ENCODE measurements at places on chromosomes 6 and 20.

DNA sequence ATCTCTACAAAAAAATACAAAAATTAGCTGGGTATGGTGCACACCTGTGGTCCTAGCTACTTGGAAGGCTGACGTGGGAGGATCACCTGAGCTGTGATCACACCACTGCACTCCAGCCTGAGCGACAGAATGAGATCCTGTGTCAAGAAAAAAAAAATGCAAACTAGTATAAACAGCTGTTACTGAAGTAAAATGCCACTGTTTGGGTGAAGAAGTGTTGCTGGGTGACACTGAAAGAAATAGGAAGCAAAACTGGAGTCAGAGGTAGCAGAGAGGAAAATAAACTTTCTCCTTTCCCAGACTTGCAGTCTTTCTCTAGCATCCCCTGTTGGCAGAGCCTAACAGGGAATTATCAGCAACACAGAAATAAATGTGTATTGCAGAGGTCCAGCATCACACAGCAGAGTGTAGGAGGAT is 241.2 kb upstream of the PREP start:
- DNase-seq: no peak

DNA sequence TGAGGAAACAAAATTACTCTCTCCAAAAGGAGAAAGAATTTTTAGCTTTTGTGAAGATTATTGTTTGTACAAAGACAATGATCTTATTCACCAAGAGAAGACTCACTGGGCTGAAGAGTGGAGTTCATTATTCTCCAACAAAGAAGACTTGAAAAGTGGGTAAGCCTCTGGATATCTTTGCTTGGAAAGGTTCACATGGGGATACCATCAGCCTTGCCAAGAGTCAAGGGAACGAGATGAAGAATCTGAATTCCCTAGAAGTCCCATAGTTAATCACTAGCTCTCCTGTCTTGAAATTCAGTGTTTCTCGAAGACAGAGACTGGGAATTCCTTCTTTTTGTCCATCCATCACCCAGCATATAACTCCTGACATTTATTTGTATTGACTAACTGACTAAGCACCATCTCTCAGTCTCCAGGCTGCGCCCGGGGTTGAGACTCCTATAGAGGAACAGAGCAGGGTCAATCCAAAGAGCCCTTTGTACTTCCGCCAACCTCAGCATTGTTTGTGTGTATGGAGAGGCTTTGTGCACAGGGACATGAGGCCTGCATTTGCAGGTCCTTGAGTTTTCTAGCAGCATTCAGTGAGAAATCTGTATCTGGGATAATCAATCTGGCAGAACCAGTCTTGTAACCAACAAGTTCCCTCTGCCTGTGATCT is 461.9 kb downstream of the KIF16B start:
- DNase-seq: no peak

GRCh38 chr6:116286773-116287358 is 7.1 kb upstream of the TSPYL1 start:
- no peak for DNase-seq

DNA sequence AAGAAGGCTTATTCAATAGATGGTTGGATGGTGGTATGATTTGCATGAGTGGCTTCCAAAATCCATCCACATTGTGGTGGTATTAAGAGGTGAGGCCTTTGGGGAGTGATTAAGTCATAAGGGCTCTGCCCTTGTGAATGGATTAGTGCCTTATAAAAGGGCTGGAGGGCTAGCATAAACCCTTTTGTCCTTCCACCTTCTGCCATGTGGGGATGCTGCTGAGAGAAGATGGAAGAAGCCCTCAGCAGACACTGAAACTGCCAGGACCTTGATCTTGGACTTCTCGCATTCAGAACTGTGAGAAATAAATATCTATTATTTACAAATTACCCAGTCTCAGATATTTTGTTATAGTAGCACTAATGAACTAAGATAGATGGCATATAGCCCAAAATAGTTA is 27.8 kb upstream of the SRPK1 start:
- no peak for DNase-seq

DNA sequence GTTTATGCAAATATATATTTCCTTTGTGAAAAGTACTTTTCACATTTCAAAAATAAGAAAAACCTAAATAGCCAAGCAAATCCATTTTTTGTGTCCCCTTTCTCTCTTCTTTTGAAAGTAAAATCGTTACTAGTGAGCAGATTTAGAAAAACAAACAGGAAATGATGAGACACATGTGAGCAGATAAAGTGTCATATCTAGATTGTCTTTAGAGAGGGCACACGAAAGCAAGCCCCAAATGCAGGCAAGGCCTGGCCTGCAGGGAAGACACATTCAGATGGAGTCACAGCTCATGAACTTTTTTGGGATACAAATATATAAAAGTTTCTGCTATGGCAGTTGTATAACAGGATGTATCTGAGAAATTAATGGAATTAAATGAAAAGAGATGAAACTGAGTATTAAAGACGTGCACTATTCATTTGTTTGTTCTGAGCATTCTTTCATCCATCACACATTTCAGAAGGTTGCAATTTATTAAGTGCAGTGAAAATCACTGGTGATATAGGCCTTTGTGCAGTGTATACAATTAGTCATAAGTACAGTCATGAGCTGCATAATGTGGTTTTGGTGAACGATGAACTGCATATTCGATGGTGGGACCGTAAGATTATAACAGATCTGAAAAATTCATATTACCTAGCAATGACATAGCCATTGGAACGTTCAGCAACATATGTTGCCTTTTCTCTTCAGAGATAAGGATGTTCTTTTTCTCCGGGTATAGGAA is 101.4 kb downstream of the PACRG start:
- DNase-seq: no peak

- DNase-seq: no peak
These were observed 58.5 kb downstream of the TAF4 start for GRCh38 chr20:62007127-62007647.
